ENCODE measurements at places on chromosomes 4 and X.

- no peak for DNase-seq
Observed at GRCh38 chr4:154946113-154946512, 165.0 kb downstream of the RBM46 start.

- no peak for DNase-seq
Observed at GRCh38 chrX:28010875-28011274, 29.6 kb upstream of the DCAF8L1 start.

GRCh38 chrX:109839694-109840567, 106.9 kb upstream of the ACSL4 start:
- no peak for DNase-seq

DNA sequence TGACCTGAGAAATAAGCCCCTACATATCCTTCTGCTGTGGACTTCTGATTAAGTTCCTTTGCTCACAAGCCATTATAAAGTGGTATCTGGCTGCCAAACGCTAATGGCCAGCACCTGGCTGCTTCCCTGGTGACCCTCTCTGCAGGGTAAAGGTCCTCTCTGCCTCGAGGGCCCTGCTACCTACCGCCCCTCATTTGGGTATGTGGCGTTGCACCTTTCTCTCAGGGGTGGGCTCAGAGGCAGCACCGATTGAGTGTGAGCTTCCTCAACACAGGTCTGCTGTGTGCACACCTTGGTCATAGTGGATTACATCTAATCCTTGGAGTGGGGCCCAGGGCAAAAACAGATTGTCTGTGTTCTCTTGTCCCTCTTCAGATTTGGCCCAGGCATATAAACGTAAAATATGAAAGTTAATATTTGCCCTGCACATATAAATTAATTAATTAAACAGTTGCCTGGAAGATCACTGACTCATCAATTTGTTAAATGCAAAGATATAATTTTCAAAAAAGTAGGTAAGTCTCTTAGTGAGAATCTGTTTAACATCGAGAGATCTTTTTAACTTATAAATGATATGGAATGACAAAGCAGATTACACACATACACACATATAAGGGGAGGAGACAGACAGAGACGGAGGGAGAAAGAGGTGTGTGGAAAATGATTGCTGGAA, 174.5 kb upstream of the SMIM31 start:
- no peak for DNase-seq

DNA sequence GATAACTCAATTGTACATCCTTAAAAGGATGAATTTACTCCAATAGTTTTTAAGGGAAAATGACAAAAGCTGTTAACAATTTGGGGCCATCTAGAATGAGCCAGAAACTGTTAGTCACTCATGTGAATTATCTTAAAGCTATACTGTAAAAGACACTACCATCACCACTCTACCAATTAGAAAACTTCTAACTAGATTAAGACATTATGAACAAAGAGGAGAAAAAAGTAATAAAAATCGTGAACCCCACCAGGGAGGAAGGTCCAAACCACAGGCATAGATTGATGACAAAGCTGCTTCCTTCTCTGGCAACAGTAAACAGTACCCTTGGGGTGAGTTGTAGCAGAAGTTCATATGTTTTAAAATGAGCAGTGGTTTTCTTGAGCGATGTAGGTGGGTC, 106.1 kb downstream of the PDGFC start:
- no peak for DNase-seq

DNA sequence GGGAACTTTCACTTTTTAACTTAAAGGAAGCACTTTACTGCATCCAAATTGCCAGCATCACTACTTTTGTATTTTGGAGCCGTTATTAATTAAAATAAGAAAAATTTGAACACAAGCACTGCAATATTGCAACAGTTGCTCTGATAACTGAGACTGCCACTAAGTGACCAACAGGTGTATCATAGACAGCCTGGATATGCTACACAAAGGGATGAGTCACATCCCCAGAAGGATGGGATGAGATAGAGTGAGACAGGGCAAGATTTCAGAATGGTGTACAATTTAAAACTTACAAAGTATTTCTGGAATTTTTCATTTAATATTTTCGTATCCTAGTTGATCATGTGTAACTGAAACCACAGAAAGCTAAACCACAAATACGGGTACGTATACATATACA, 204.1 kb downstream of the MAPK10 start:
- no peak for DNase-seq

GRCh38 chr4:110830461-110830860, 207.6 kb upstream of the PITX2 start:
- DNase-seq, result no peak

GRCh38 chr4:48910511-48910910, 3.9 kb upstream of the OCIAD2 start:
- no peak for DNase-seq

- DNase-seq, result no peak
Observed at GRCh38 chr4:30783751-30784150, 63.6 kb downstream of the PCDH7 start.

- DNase-seq, result no peak
Observed at GRCh38 chr4:36282503-36283030, 1.2 kb downstream of the DTHD1 start.

DNA sequence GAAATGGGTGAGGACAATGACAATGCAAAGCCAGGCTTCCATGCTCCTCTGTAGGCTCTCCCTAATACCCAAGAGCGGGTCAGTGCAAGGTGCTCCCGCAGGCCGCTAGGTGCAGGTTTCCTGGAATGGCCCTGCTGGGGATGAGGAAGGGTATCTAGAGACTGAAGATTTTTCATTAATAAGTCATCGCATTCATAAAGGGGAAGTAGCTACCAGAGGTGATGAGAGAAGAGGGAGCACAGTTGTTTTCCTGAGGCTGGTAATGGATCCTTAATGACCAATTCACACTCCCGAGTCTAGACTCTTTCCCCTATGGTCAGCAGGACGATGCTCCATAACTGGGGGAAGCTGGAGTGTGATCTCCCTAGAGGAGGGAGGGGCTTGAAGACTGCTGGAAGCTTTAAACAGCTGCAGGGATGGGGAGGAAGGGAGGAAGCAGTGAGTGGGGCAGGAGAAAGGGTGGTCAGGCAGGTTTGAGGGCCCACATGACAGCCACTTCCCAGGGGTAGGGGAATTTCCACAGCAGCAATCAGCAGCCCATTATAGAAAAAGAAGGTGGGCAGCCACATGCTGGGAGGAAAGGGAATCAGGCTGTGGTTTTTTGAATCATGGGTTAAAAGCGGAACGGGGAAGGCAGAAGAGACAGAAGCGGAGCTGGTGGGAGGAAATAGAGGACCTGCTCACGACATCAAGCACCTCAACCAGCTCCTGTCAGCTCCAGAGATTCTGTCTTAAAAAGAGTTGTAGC, 10.2 kb upstream of the ATP6AP2 start:
- DNase-seq, result no peak

- DNase-seq, result no peak
Observed at GRCh38 chrX:41666251-41666650, 22.5 kb upstream of the GPR34 start.

GRCh38 chr4:108555701-108556100, 64.7 kb upstream of the RPL34 start:
- DNase-seq, result no peak

- no peak for DNase-seq
Observed at GRCh38 chr4:10740891-10741620, 56.5 kb upstream of the CLNK start.

DNA sequence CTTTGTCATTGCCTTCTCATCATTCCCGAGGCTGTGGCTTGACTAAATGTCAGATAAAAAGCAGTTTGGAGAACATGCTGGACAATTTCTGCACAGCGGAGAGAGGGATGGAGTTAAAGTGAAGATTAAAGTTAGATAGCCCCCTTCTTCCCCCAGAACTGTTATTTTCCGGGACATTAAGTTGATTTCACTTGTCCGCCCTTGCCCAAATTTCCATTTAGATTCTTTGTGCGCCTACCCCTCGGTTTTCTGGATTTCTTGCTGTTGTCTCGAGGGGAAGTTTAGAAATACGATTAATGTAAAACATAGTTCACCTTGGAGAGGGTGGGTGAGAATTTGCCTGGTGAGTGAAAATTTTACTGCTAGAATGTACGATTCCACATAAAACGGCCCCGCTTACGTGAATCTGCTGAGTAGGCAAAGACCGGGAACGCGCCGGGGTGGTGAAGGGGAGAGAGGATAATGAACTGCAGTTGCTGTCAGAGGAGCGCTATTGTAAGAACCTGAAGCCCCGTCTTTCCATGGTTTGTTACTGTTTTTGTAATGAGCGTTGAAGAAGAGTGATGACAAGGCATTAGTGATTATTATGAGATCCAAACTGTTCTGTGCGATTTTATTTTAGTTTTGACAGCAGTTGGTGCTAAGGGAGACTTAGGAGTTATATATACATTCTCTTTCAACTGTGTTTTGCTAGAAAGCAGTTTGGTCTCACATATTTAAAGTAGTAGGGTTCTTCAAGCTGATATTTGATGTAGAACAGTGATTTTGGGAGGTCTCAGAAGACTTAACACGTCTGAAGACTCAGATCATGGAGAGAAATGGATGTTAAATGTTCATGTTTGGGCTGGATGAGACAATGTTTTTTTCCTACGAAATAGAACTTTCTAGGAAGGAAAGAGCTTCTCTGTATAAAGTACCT, 73.0 kb downstream of the AFF1 start:
- peak; percentile 24 for DNase-seq

DNA sequence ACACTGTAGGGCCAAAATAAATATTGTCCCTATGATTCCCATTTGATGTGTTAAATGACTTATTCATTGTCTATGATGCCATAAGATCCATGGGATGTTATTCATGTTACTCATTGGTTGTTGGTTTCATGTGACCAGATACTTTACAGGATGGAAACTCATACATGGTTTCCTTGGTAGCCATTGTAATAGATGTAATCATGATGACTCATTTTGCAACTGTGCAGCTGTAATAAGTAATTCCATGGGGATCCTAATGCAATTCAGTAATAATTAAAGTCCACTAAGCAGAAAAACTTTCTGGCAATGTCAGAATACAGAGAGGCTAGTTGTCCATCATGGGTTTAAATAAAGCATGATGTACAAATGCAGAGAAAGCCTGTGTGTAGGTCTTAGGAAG, 389.7 kb upstream of the NR3C2 start:
- DNase-seq, result peak; percentile 31

DNA sequence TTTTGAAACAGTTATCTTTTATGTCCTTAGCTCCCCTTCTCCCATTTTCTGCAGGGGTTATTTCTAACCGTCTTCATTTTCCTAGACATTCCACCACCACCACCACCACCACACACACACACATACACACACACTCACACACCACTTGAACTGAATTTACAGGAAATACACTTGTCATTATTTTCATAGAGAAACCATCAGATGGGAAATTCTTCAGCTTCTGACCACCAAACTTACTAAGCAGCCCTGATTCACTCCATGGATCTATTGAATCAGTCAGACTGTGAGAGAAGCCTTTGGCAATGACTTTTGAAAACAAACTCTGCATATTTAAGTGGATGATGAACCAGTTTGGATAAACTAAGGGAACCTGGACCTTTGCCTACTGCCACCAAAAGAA, 210.1 kb upstream of the NHS start:
- DNase-seq, result no peak

GRCh38 chr4:30182786-30183185, 537.4 kb upstream of the PCDH7 start:
- DNase-seq, result no peak

DNA sequence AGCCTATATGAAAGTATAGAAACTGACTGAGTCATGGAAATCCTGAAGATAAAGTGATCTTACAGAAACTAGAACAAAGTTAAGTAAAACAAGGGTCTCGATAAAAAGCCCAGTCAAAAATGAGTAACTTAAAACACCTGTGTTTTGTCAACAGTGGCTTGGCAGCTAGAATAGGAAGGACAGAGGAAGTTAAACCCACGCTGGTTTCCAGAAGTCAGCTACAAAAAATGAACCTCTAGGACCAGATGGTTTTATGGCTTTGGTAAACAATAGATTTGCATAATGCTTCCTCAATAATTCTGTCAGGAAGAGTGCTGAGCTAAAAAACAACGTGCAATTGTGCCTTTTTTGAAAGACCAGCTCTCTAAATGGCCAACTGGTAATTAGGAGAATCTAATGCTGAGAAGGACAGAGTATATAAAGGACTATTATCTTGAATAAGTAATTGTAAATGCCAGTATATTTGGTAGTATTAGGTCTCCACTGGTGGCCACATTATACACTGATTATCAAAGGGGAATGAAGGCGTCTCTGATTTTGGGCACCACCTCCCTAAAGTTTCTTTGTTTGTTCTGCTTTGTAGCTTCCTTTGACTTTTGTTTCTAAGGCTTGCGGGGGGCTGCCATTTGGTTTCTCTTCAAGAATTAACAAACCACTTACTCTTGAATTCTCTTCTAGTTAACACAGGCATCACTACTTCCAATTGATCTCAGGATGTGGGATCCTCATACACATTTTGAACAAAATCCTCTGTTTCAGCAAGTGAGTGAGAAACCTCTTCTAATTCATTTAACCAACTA, 72.2 kb upstream of the PPP3CA start:
- DNase-seq, result no peak

DNA sequence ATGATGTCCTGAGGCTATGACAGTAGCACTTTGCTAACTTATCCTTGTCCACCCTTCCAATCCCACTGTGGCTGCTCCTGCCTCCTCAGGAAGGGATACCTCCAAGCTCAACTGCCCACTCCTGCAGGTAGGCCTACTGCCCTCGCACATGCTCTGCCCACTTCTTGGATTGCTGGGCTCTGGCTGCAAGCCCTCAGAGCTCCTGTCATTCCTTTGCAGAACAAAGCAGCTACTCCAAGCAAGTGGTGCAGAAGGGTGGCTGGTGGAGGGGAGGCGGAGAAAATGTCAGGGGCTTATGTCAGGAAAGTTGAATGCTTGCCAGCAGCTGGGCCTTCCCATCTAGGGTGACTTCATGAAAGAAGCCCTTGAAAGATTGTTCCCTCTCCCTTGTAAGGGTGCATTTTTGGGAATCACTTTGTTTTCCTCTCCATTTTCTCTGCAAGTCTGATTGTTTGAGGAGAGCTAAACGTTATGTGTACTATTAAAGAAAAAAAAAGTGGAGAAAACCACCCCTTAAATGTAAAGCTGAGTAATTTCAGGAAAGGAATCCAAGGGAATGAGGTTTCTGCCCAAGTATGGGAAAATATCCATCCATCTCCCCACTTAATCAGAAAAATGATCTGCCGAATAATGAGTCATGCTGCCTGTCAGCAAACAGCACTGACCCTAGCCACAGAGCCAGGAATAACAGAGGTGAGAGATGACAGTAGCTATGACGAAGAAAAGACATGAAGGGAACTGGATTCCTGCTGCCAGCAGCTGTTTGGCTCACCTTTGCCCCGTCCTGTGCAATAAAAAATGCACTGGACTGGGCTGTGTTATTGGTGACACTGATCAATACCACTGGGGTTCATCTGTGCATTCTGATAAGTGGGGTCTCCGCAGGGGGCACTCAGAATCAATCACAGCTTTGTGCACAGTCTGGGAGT, 102.0 kb downstream of the RTL5 start:
- DNase-seq, result no peak
